A375 (cell line): ENCODE measurements at places on chromosomes 16 and 17. TPM values are rescaled to one million over a fixed set of nuclear protein-coding genes. Genes with fewer than 3 reads are reported as not detected.

KRT15 gene
- total RNA-seq, result 11.1 and 18.7 TPM in 2 replicates

KRT33B gene
- total RNA-seq, result 0.29 TPM in 1 of 2 replicates, not detected in the other

VMO1 gene
- total RNA-seq, result 0.26 TPM in 1 of 2 replicates, not detected in the other

SRSF1 gene
- 311 and 374 TPM in 2 replicates for total RNA-seq

HOXB5 gene
- 1.0 TPM in 2 replicates for total RNA-seq

HYDIN gene
- total RNA-seq, result 0.11 and 0.34 TPM in 2 replicates

DNASE1L2 gene
- 1.0 and 1.5 TPM in 2 replicates for total RNA-seq

JUP gene
- total RNA-seq, result 5.9 and 6.1 TPM in 2 replicates

C17orf100 gene
- total RNA-seq, result 0.15 and 0.45 TPM in 2 replicates

KCNAB3 gene
- 2.0 and 4.4 TPM in 2 replicates for total RNA-seq

DUS1L gene
- 127 and 134 TPM in 2 replicates for total RNA-seq
